ENCODE measurements at places on chromosomes 16 and 17.
A peak's percentile ranks its signal among the peaks of the same experiment; 100 is the strongest.

- no peak for DNase-seq
- H3K4me3 ChIP-seq = no peak overlapping the region
- H3K27me3 ChIP-seq = no peaks in the 10 kb centered on the region
- no peak overlapping the region for H3K27ac ChIP-seq
- H3K4me1 ChIP-seq = no peaks in the 10 kb centered on the region
- peaks cover 13% of the 10 kb centered on the region for H3K36me3 ChIP-seq
These were observed 23.4 kb downstream of the WWOX start for GRCh38 chr16:78122774-78123315.

DNA sequence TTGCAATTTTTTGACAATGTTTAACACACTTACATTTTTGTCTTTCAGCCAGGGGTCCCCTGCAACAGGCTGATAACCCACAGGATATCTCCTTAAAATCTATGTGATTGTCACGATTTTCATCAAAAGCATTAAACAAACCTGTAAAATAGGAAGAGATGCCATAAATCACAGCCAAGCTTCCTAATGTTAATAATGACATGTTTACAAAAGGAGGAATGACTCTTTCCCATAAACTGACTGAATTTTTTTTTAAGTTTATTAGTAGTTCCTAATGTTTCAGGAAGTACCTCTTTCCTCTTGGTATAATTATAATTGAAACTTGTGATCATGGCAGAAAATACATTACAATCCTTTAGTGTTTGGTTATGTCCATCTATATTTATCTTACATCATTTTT lies 119.6 kb downstream of the CA4 start:
- H3K4me1 ChIP-seq = no peaks in the 10 kb centered on the region
- no peak for DNase-seq
- no peak overlapping the region for H3K4me3 ChIP-seq
- no peak overlapping the region for H3K27ac ChIP-seq
- no peaks in the 10 kb centered on the region for H3K36me3 ChIP-seq

GRCh38 chr17:80346498-80347275 lies 68.3 kb upstream of the ENDOV start:
- H3K4me1 ChIP-seq = no peaks in the 10 kb centered on the region
- no peaks in the 10 kb centered on the region for H3K27me3 ChIP-seq
- peaks cover 96% of the 10 kb centered on the region for H3K36me3 ChIP-seq

GRCh38 chr17:41786227-41787020 lies at the start of gene JUP:
Gene JUP (minus strand): TSS chr17:41786711. CDS start chr17:41771854, 14,857 bp downstream.
- peaks cover 13% of the 10 kb centered on the region for H3K27me3 ChIP-seq
- peak within 1 kb of the TSS; percentile 44 for H3K4me3 ChIP-seq
- no peak within 1 kb of the TSS for H3K27ac ChIP-seq
- H3K36me3 ChIP-seq = no peaks in the 10 kb centered on the region

DNA sequence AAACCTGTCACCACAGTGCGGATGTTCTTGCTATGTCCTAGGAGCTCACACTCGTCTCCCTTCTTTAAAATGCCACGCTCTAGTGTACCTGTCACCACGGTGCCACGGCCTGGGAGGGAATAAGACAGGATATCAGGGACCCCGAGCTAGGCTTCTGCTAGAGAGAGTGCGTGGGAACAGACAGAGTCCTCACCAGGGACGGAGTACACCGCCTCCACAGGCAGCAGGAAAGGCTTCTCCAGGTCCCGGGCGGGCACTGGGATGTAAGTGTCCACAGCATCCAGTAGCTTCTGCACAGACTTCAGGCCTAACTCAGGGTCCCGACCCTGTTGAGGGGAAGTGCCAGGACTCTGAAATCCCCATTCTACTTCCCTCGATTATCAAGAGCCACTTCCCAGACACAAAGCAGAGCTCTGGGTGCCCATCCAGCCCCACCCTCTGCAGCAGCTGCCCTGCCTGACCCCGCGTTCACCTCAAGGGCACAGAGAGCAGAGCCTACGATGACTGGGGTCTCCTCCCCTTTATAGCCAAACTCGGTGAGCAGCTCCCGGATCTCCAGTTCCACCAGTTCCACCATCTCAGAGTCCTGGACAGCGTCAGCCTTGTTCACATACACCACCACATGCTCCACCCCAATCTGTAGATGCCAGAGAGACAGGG lies 1.8 kb downstream of the TUFM start:
- peaks cover 27% of the 10 kb centered on the region for H3K36me3 ChIP-seq
- no peak overlapping the region for H3K4me3 ChIP-seq
- H3K4me1 ChIP-seq = peaks cover 19% of the 10 kb centered on the region

DNA sequence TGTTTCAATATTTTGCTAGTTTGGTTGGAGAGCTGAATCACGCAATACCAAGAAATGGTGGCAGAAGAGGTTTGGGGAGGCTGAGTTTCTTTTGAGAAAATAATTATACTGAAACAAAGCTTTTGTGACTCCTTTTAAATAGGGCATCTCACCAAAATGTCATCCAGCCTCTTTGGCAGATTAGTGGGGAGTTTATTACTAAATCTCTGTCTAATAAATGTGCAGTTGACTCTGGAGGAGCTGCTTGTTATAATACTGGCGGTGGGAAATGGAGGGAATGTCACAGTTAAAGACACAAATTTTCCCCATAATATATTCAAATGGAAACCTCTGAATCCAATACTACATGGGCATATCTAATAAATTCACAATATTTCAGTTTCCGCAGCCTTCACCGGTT lies 44.7 kb downstream of the SNX11 start:
- H3K27me3 ChIP-seq = no peaks in the 10 kb centered on the region
- no peak for DNase-seq
- H3K4me3 ChIP-seq = no peak overlapping the region

GRCh38 chr17:1779571-1780131 lies 17.8 kb downstream of the SERPINF1 start:
- no peak overlapping the region for H3K27ac ChIP-seq
- no peaks in the 10 kb centered on the region for H3K27me3 ChIP-seq
- no peaks in the 10 kb centered on the region for H3K4me1 ChIP-seq

- no peak overlapping the region for H3K4me3 ChIP-seq
- H3K36me3 ChIP-seq = no peaks in the 10 kb centered on the region
- DNase-seq = no peak
- peaks cover 25% of the 10 kb centered on the region for H3K4me1 ChIP-seq
- H3K27me3 ChIP-seq = peaks cover 84% of the 10 kb centered on the region
- H3K27ac ChIP-seq = no peak overlapping the region
These were observed 2.7 kb upstream of the HOXB9 start for GRCh38 chr17:48628649-48629410.

DNA sequence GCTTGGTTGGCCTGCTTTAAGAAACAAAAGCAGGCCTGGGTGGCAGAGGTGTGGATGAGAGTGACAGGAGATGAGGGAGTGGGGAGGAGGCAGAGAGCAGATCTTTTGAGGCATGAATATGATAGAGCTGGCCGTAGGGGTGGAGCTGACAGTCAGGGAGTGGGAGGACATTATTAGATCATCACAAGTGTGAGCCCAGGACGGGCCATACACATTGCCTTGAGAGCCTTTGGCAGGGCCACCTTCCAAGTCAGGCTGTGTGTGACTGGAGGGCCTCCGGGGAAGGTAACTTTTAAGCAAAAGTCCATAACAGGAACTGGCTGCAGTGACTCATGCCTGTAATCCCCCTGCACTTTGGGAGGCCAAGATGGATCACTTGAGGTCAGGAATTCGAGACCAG lies 26.3 kb downstream of the GINS3 start:
- no peak for DNase-seq
- H3K4me3 ChIP-seq = no peak overlapping the region
- no peaks in the 10 kb centered on the region for H3K4me1 ChIP-seq
- H3K27me3 ChIP-seq = no peaks in the 10 kb centered on the region
- no peak overlapping the region for H3K27ac ChIP-seq

- no peaks in the 10 kb centered on the region for H3K4me1 ChIP-seq
- H3K27ac ChIP-seq = no peak overlapping the region
- no peak for DNase-seq
- H3K27me3 ChIP-seq = no peaks in the 10 kb centered on the region
- H3K36me3 ChIP-seq = no peaks in the 10 kb centered on the region
These were observed 211.5 kb downstream of the SOX9 start for GRCh38 chr17:72332367-72332766.

DNA sequence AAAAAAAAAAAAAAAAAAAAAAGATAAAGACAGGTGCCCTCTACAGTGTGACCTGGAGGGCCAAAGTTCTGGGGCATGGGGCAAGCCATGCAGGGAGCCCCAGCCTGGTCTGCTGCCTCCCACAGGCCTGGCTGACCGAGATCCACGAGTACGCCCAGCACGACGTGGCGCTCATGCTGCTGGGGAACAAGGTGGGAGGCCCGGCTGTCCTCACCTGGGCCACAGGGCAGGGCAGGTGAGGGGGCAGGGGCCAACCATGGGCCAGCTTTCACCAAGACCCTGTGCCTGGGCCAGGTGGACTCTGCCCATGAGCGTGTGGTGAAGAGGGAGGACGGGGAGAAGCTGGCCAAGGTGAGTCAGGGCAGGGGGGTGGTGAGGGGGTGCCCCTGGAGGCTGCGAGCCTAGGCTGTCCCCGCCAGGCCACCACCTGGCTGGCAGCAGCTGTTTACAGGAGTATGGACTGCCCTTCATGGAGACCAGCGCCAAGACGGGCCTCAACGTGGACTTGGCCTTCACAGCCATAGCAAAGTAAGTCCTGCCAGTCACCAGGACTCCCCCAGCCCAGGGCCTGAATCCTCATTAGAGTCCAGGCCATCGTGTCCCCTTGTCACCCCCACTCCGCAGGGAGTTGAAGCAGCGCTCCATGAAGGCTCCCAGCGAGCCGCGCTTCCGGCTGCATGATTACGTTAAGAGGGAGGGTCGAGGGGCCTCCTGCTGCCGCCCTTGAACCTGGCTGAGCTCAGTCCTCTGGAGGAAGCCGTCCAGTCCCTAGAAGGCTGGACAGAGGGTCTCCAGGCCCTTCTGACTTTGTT lies 2.7 kb upstream of the TRAF7 start:
- no peak for DNase-seq
- peaks cover 3% of the 10 kb centered on the region for H3K36me3 ChIP-seq
- H3K4me3 ChIP-seq = peak overlapping the region; percentile 48
- peaks cover 64% of the 10 kb centered on the region for H3K4me1 ChIP-seq
- H3K27me3 ChIP-seq = no peaks in the 10 kb centered on the region
- peak overlapping the region; percentile 35 for H3K27ac ChIP-seq

DNA sequence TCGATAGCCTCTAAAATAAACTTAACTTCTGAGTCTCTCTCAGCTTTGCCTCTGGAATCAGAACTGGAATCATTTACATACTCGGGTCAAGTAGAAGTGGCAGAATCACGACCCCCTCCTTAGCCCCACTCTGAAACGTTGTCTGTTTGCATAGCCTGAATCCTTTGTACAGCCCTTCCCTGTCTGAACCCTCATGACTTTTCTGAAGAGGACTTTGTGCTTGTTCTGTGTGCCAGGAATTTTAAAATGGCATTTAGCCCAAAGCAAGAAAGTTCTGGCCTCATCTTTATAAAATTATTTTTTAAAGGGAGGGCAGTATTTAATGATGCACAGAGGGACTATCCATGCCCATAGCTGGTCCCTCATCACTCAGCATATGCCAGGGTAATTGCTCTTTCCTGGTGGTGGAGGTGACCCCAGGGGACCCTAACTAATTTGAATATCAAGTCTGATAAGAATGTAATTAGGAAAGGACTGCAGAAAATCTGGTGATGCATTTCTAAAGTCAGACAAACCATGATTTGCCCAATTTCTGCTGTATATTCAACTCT lies 342.7 kb upstream of the TNRC6C start:
- H3K36me3 ChIP-seq = no peaks in the 10 kb centered on the region
- H3K27me3 ChIP-seq = no peaks in the 10 kb centered on the region
- no peak for DNase-seq
- no peak overlapping the region for H3K4me3 ChIP-seq
